ENCODE measurements at places on chromosomes 3 and 15. TPM values are rescaled to one million over a fixed set of nuclear protein-coding genes. Genes with fewer than 3 reads are reported as not detected.

DNA sequence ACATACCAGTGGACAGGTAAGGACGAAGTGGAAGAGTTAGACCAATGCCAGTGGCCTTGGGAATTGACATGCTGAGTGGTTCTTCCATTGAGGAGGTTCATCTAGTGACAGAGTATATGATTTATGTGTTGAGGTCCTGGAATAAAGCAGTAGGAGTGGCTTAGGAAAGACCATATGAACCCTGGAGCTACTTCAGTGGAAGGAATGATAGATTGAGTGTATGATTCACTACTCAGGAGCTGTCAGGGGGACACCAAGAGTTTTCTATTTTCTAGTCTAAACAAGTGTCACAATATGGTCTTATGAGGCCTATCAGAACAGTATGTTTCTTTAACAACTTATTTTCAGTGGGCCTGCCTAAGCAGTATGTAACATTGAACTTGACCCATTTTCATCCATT lies 63.9 kb downstream of the NME9 start:
- H3K27me3 ChIP-seq = no peaks in the 10 kb centered on the region
- ATAC-seq = no peak
- no peaks in the 10 kb centered on the region for H3K4me1 ChIP-seq
- H3K36me3 ChIP-seq = peaks cover 78% of the 10 kb centered on the region
- H3K27ac ChIP-seq = no peak overlapping the region

DNA sequence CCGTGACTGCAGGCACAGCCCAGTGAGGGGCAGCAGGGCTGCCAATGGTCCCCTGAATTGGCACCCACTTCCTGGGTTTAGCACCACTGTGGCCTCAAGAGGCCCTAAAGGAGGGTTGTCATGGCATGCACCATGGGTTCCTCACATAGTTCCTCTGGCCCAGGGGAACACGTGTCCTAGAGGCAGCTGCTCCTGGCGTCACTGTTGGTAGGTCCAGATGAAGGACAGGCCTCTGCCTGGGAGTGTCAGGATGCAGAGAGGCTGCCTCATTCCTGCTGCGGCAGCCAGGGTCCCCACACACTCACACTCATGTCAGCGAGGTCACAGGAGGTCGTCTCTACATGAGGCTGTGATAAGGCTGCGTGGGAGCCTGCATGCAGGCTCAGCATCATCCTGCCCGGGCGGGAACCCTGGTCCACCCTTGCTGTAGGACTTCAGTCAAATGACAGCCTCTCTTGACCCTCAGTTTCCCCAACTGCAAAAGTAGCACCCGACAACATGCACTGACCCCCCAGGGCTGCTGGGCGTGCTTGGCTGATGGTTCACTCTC lies 26.1 kb upstream of the SFMBT1 start:
- H3K4me3 ChIP-seq = no peak overlapping the region
- H3K27ac ChIP-seq = peak overlapping the region; percentile 10
- H3K27me3 ChIP-seq = no peaks in the 10 kb centered on the region

- peaks cover 52% of the 10 kb centered on the region for H3K4me1 ChIP-seq
- H3K27ac ChIP-seq = peak overlapping the region; percentile 85
- no peak overlapping the region for H3K4me3 ChIP-seq
- no peaks in the 10 kb centered on the region for H3K27me3 ChIP-seq
- ATAC-seq = no peak
Measured at GRCh38 chr3:73602170-73602569, 22.6 kb downstream of the PDZRN3 start.

GRCh38 chr3:65371053-65371452 lies 667.7 kb downstream of the MAGI1 start:
- H3K4me3 ChIP-seq = no peak overlapping the region
- no peaks in the 10 kb centered on the region for H3K4me1 ChIP-seq
- no peaks in the 10 kb centered on the region for H3K27me3 ChIP-seq
- H3K36me3 ChIP-seq = no peaks in the 10 kb centered on the region
- no peak overlapping the region for H3K27ac ChIP-seq
- no peak for ATAC-seq

DNA sequence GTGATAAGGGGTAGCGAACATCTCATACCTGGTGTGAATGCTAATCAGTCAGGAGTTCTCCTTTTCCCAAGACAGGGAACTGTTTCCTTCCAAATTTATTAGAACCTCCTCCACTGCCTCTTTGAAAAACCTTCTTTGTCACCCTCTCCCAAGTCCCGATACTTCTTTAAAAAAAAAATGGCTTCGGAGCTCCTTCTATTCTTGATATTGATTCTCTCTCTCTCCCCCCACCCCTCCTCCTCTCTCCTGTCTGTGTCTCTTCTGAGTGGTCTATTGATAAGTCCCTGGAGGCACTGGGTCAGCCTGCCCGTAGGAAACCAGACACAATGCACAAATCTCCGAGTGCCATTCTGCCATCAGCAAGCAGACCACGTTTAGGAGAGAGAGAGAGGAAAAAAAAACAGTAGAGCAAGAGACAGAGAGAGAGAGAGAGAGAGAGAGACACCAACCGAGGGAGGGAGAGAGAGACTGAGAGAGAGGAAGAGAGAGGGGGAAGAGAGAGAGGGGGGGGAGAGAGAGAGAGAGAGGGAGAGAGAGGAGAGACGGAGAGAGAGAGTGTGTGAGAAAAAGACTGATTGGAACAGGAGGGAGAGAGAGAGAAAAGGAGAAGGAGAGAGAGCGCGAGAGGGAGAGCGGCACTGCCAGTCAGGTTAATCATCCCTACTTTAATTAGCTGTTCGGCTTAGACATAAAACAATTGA lies 160.9 kb downstream of the TIGIT start:
- peak overlapping the region; percentile 1 for H3K27ac ChIP-seq
- peak overlapping the region; percentile 83 for H3K4me3 ChIP-seq
- no peak for ATAC-seq
- no peaks in the 10 kb centered on the region for H3K27me3 ChIP-seq

DNA sequence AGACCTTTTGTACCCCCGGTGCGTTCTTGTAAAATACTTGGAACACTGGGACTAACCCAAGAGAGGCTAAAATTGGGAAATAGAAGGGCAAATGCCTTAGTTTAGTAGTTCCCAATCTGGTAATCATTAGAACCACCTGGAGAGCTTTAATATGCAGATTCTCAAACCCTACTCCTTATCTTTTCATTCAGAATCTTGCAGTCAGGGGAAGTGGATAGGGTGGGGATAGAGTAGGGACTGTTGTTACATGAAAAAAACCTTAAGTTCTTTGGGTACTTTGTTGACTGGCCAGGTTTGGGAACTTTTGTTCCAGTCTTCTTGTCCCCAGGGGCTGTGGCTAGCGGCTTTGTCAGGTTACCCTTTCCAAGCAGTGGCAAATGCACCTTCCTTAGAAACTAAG lies 15.9 kb downstream of the MAPKBP1 start:
- ATAC-seq = no peak

GRCh38 chr3:150544726-150545125 lies 1.6 kb downstream of the SERP1 start:
- peak overlapping the region; percentile 93 for H3K27ac ChIP-seq
- H3K4me1 ChIP-seq = peaks cover 11% of the 10 kb centered on the region
- H3K27me3 ChIP-seq = no peaks in the 10 kb centered on the region
- peak overlapping the region; percentile 64 for H3K4me3 ChIP-seq

- no peaks in the 10 kb centered on the region for H3K27me3 ChIP-seq
- no peak for ATAC-seq
- no peaks in the 10 kb centered on the region for H3K4me1 ChIP-seq
- no peaks in the 10 kb centered on the region for H3K36me3 ChIP-seq
- H3K4me3 ChIP-seq = no peak overlapping the region
Measured at GRCh38 chr15:60635507-60636352, 156.8 kb upstream of the ICE2 start.

GRCh38 chr3:47586746-47587145 lies 8.1 kb upstream of the CSPG5 start:
- ATAC-seq = no peak
- H3K27me3 ChIP-seq = no peaks in the 10 kb centered on the region
- no peak overlapping the region for H3K4me3 ChIP-seq
- H3K36me3 ChIP-seq = no peaks in the 10 kb centered on the region
- H3K27ac ChIP-seq = no peak overlapping the region
- H3K4me1 ChIP-seq = no peaks in the 10 kb centered on the region

ENTPD3 gene
- total RNA-seq = 3.3 TPM
